ENCODE measurements at places on chromosomes 4 and X. TPM values are rescaled to one million over a fixed set of nuclear protein-coding genes. Genes with fewer than 3 reads are reported as not detected.
A peak's percentile ranks its signal among the peaks of the same experiment; 100 is the strongest.

DNA sequence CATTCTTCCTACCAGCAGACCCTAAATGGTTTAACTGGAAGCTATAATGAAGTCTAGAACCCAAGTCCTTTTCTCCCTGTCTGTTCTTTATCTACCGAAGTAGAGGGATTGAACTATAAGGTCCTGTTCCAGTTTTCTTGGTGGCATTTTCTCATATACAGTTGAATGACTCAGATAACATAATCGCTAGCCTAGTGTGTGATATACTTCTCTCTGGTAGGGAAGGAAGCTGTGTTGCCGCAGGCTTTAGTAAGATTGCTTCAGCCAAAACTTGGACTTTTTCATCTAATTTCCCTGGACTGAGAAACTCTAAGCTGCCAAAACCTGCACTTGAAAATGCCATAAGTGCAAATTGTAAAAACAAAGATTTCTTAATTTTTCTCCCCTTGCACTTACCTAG lies 123.4 kb downstream of the NWD2 start:
- no peaks in the 10 kb centered on the region for H3K27me3 ChIP-seq
- H3K36me3 ChIP-seq = no peaks in the 10 kb centered on the region
- DNase-seq = no peak
- H3K4me1 ChIP-seq = no peaks in the 10 kb centered on the region
- no peak overlapping the region for H3K27ac ChIP-seq

DNA sequence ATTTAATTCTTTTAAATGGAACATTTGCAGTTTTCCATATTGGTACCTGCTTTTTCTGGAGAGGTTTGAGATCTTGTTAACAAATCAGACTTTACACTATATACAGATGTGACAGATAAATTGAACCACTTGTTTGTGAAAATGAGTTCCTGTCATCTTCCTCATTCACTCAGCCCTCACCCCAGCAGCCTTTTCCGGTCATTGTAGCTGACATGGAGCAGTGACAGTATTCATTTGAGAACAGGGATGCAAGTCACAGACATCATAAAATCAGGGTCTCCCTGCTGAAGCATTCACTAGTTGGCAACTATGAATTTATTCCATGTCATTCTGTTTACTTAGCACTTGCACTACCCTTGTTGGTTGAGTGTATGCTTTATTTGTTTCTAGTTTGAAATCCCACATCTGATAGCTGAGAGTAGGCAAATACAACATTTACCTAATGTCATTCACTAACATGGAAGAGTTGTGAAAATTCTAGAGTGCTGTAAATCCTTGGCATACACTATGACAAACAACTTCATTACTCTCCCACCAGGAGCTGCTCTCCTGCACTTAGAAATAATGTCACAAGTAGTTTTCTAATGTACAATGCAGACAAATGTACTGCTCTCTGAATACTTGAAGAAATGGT lies 78.9 kb downstream of the UGT8 start:
- no peak for DNase-seq
- H3K36me3 ChIP-seq = no peaks in the 10 kb centered on the region
- H3K4me1 ChIP-seq = no peaks in the 10 kb centered on the region

GRCh38 chrX:135099493-135099783 lies 20.9 kb downstream of the ETDB start:
- no peaks in the 10 kb centered on the region for H3K4me1 ChIP-seq
- no peak for DNase-seq
- no peak overlapping the region for H3K4me3 ChIP-seq
- no peaks in the 10 kb centered on the region for H3K36me3 ChIP-seq
- no peak overlapping the region for H3K27ac ChIP-seq
- no peaks in the 10 kb centered on the region for H3K27me3 ChIP-seq

- no peaks in the 10 kb centered on the region for H3K27me3 ChIP-seq
- no peaks in the 10 kb centered on the region for H3K4me1 ChIP-seq
- no peak overlapping the region for H3K4me3 ChIP-seq
- H3K36me3 ChIP-seq = no peaks in the 10 kb centered on the region
- no peak overlapping the region for H3K27ac ChIP-seq
- DNase-seq = no peak
Measured at GRCh38 chr4:102420563-102421398, 75.5 kb upstream of the SLC39A8 start.

UCP1 gene
- total RNA-seq = not detected

GRCh38 chr4:110107866-110108265 lies 90.5 kb downstream of the ELOVL6 start:
- no peaks in the 10 kb centered on the region for H3K4me1 ChIP-seq
- H3K27ac ChIP-seq = no peak overlapping the region
- H3K36me3 ChIP-seq = no peaks in the 10 kb centered on the region

DNA sequence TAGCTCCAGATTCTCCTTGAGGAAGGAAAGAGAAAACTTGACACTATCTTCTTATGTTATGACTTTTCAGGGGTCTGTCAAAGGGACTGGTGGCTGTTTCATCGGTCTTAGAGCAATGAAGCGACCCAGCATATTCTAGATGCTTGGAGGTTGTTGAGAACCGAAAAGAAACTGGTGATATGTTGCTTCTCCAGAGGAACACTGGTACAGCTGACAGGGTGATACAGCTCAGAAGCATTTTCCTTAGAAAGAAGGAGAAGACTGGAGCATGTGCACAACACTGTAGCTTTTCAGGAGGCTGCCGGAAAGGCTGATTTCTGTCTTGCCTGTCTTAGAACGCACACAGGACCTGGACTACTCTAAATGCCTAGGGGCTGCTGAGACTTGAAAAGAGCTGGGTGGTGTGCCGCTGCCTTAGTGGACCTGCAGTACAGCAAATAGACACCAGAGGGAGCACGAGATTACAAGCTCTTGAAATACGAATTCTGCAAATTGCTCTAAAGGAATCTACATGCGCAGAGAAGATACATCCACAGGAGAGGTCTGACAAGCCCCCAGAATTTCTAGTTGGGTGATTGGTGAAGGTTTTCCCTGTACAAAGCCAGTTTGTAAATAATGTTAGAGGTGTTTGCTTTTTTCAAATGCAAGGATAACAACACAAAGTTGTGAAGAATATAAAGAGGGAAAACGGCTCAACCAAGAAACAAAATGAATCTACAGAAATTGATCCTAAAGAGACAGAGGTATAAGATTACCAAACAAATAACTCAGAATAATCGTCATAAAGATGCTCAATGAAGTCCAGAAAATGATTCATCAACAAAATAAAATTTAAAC lies 223.1 kb upstream of the DMD start:
- H3K27me3 ChIP-seq = no peaks in the 10 kb centered on the region
- H3K4me1 ChIP-seq = no peaks in the 10 kb centered on the region
- DNase-seq = peak; percentile 41
- no peaks in the 10 kb centered on the region for H3K36me3 ChIP-seq

GRCh38 chr4:168811786-168812651 lies 198.0 kb downstream of the CBR4 start:
- H3K36me3 ChIP-seq = no peaks in the 10 kb centered on the region
- peaks cover 10% of the 10 kb centered on the region for H3K4me1 ChIP-seq
- H3K4me3 ChIP-seq = no peak overlapping the region
- H3K27me3 ChIP-seq = no peaks in the 10 kb centered on the region

GRCh38 chr4:126247409-126247808 lies 932.7 kb downstream of the FAT4 start:
- H3K27me3 ChIP-seq = no peaks in the 10 kb centered on the region
- no peaks in the 10 kb centered on the region for H3K36me3 ChIP-seq
- no peak overlapping the region for H3K4me3 ChIP-seq
- DNase-seq = no peak
- no peak overlapping the region for H3K27ac ChIP-seq
- no peaks in the 10 kb centered on the region for H3K4me1 ChIP-seq

- H3K4me3 ChIP-seq = no peak overlapping the region
- H3K36me3 ChIP-seq = no peaks in the 10 kb centered on the region
- H3K27me3 ChIP-seq = no peaks in the 10 kb centered on the region
- H3K4me1 ChIP-seq = no peaks in the 10 kb centered on the region
- no peak overlapping the region for H3K27ac ChIP-seq
Measured at GRCh38 chrX:70446380-70447350, 2.0 kb downstream of the DLG3 start.

DNA sequence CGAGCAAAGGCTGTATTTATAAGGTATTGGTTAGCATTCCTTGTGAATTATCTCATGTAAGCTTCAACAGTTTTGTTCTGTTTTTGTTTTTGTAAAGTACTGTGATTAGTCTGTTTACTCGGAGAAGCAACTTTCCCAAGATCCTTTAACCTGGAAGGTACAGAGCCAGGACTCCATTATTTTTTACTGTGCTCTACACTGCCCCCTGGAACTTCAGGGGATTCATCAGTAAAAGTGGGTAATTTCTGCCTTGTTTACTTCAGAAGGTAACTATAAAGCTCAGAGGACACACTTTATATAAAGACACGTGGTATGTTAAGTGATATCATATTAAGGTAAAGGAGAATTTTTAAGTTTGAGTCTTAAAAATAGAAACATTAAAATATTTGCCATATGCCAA lies 124.9 kb downstream of the IQCM start:
- no peak overlapping the region for H3K4me3 ChIP-seq
- H3K27ac ChIP-seq = no peak overlapping the region
- H3K27me3 ChIP-seq = no peaks in the 10 kb centered on the region
- no peaks in the 10 kb centered on the region for H3K4me1 ChIP-seq
- no peak for DNase-seq

- H3K4me1 ChIP-seq = no peaks in the 10 kb centered on the region
- no peak overlapping the region for H3K27ac ChIP-seq
- H3K36me3 ChIP-seq = no peaks in the 10 kb centered on the region
- DNase-seq = no peak
Measured at GRCh38 chr4:88660446-88661294, 37.0 kb downstream of the NAP1L5 start.

SSX2B gene
- total RNA-seq = not detected

- H3K27me3 ChIP-seq = no peaks in the 10 kb centered on the region
- no peaks in the 10 kb centered on the region for H3K36me3 ChIP-seq
- no peak overlapping the region for H3K27ac ChIP-seq
- no peaks in the 10 kb centered on the region for H3K4me1 ChIP-seq
- H3K4me3 ChIP-seq = no peak overlapping the region
Measured at GRCh38 chrX:100674705-100675104, 30.7 kb downstream of the SRPX2 start.

- no peaks in the 10 kb centered on the region for H3K4me1 ChIP-seq
- no peak overlapping the region for H3K27ac ChIP-seq
Measured at GRCh38 chr4:26573389-26573794, 10.5 kb upstream of the TBC1D19 start.

DNA sequence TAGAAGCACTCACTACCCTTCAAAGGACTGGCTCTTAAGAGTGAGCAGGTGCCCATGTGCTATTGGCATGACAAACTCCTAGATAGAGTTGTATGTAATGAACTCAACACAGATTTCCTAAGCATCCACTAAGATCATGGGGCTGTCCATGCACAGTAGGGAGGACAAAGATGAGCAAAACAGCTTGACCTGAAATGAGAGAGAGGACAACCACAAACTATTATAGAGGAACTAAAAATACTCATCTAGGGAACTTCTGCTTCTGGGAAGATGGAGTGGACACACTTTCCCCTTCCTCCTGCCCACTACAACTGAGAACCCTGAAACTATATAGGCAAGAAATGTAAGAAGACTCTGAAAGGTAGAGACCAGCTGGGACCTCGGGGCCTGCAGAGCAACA lies 20.8 kb upstream of the TMEM128 start:
- H3K27me3 ChIP-seq = no peaks in the 10 kb centered on the region
- DNase-seq = no peak
- no peaks in the 10 kb centered on the region for H3K4me1 ChIP-seq
- no peak overlapping the region for H3K27ac ChIP-seq
- H3K4me3 ChIP-seq = no peak overlapping the region

NAAA gene
- total RNA-seq = 14.1 TPM

CSAG2 gene
- not detected for total RNA-seq

GRCh38 chrX:42900947-42901346 lies 123.0 kb upstream of the PPP1R2C start:
- no peaks in the 10 kb centered on the region for H3K36me3 ChIP-seq
- no peak overlapping the region for H3K4me3 ChIP-seq
- no peaks in the 10 kb centered on the region for H3K27me3 ChIP-seq
- no peak for DNase-seq
- no peaks in the 10 kb centered on the region for H3K4me1 ChIP-seq

DNA sequence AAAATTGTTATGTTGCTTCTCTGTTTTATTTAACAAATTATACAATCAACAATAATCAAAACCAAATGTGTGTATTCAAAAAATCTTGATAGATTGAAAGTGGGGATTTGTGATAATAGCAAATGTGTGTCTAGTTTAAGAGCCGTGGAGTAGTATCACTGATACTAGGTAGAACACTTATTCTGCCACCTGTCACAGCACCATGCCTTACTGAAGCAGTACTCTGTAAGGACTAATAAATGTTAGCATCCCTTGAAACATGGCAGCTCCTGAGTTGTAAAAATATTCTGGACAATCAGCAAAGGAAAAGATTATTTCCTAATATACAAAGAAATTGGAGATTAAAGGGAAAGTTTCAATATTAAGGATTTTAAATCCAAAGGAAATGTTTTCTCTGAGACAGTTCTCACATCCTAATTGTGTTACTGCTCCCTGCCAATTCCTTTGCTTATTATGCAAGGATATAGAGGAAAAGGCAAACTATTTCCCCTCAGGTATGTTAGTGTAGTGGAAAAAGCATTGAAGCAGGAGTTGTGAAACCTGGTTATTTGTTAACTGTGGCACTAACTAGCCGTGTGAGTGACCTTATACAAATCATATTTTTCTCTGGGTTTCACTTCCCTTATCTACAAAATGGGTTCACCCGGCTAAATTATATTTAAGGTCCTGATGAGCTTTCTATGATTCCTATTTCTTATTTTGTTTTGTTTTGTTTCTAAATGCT lies 303.1 kb downstream of the ARHGAP24 start:
- no peaks in the 10 kb centered on the region for H3K27me3 ChIP-seq
- no peaks in the 10 kb centered on the region for H3K36me3 ChIP-seq
- no peak overlapping the region for H3K27ac ChIP-seq
- DNase-seq = no peak
- peak overlapping the region; percentile 25 for H3K4me3 ChIP-seq
- peaks cover 1% of the 10 kb centered on the region for H3K4me1 ChIP-seq

GRCh38 chr4:17124767-17125166 lies 226.3 kb upstream of the LDB2 start:
- no peaks in the 10 kb centered on the region for H3K4me1 ChIP-seq
- DNase-seq = no peak
- H3K4me3 ChIP-seq = no peak overlapping the region
- no peak overlapping the region for H3K27ac ChIP-seq

DKK2 gene
- 1.9 TPM for total RNA-seq

DAPP1 gene
- total RNA-seq = 1.6 TPM

GRCh38 chr4:10096201-10096977 lies 20.2 kb downstream of the WDR1 start:
- no peak overlapping the region for H3K4me3 ChIP-seq
- H3K27me3 ChIP-seq = no peaks in the 10 kb centered on the region
- H3K4me1 ChIP-seq = peaks cover 28% of the 10 kb centered on the region
- H3K36me3 ChIP-seq = no peaks in the 10 kb centered on the region
- peak overlapping the region; percentile 12 for H3K27ac ChIP-seq

- peak overlapping the region; percentile 90 for H3K4me3 ChIP-seq
- no peaks in the 10 kb centered on the region for H3K4me1 ChIP-seq
- H3K27me3 ChIP-seq = no peaks in the 10 kb centered on the region
Measured at GRCh38 chr4:119211867-119212233, 663 bp upstream of the USP53 start.
